CD4-positive, alpha-beta T cell treated with Interleukin-12 subunit alpha and Interleukin-12 subunit beta, for 1 hour (primary cell): ENCODE measurements at places on chromosomes 3 and 15.

GRCh38 chr15:38758043-38758442 lies 193.4 kb upstream of the RASGRP1 start:
- no peak for DNase-seq

DNA sequence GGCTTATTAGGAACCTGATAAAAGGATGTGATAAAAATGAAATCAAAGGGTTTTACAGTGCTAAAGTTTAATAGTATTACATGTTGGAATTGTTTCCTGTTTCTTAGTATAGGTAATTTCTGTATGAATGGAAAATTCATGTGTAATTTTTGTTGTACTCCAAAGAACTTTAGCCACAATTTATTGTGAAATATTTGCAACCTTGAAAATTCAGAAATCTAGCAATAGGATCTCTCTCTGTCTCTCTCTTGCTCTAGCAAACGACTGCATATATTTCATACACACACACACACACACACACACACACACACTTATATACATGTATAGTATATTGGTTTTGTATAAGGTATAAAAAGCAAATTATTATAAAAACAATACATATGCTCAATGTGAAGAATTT lies 59.6 kb downstream of the PIAS1 start:
- DNase-seq: no peak

DNA sequence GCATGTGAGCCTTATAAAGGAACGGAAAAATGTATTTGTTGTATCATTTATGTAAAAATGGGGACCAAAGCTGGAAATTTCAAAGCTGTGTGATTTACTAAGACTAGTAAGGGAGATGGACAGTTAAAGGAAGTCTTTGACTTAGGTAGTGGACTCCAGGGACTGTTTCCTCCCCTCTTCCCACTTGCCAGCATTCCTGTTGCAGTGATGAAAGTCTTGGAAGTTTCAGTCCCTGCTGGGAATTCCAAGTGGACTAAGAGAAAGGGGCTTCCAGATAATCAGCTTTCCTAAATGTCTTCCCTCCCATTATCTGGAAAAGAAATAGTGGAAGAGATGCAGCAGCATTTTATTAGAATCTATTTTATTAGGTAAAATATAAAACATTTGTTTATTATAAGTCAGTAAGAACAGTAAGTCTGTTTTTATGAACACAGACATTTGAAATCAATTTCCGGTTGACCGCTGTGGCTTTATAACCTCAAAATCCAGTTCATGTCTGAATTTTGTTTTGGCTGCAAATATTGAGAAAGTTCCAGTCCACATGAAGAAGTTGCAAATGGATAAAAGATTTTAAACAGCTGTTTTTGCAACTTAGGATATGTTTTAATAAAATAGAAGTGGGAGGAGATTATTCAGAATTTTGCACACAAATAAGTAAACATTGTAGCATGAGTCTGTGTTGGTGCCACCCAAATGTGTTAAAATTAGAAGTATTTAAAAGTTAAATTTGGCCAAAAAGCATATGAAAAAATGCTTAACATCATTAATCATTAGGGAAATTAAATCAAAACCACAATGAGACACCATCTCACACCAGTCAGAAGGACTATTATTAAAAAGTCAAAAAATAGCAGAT lies 141.8 kb downstream of the IL20RB start:
- DNase-seq: no peak

- no peak for DNase-seq
Observed at GRCh38 chr3:126731044-126731443, 27.0 kb downstream of the CHCHD6 start.

GRCh38 chr3:27503526-27503925 lies 19.3 kb upstream of the SLC4A7 start:
- DNase-seq: no peak

DNA sequence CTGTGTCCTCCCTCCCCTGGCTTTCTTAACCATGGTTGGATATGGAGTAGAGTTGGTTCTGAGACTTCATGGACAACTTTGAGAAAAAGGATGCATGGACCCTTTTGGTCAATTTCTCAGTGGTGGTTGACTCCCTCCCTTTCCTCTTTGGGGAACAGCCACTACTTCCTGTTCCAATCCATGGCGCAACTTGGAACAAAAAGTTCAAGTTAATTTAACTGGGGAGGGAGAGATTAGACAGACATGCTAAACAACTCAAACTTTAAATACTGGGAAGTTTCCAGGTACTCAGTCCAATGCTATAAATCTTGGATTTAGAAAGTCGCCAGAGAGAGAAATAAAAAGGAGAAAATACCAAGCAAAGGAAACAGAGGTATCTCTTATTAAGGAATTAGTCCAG lies 202.2 kb downstream of the PDZRN3 start:
- no peak for DNase-seq

- peak; percentile 0 for DNase-seq
Observed at GRCh38 chr3:143529018-143529478, 319.2 kb downstream of the SLC9A9 start.

DNA sequence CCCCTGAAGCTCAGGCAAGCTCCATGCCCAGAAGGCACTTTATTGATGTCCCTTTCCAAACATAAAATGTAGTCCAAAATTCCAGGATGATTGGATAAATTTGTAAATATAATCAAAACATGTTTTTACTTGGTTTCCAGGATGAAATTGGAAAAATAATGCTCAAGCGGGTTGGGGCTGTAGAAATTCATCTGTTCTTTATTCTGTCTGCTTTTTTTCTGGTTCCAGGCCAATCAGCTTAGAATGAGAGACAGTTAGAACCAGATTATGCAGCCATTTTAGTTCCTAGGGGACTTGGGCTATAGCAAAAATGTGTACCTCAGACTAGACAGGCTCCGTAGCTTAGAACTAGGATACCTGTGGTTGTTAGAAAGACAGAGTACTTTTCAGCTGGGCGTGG lies 450.8 kb downstream of the MCTP2 start:
- no peak for DNase-seq
